ENCODE measurements at places on chromosomes 11 and 22.
A peak's percentile ranks its signal among the peaks of the same experiment; 100 is the strongest.

DNA sequence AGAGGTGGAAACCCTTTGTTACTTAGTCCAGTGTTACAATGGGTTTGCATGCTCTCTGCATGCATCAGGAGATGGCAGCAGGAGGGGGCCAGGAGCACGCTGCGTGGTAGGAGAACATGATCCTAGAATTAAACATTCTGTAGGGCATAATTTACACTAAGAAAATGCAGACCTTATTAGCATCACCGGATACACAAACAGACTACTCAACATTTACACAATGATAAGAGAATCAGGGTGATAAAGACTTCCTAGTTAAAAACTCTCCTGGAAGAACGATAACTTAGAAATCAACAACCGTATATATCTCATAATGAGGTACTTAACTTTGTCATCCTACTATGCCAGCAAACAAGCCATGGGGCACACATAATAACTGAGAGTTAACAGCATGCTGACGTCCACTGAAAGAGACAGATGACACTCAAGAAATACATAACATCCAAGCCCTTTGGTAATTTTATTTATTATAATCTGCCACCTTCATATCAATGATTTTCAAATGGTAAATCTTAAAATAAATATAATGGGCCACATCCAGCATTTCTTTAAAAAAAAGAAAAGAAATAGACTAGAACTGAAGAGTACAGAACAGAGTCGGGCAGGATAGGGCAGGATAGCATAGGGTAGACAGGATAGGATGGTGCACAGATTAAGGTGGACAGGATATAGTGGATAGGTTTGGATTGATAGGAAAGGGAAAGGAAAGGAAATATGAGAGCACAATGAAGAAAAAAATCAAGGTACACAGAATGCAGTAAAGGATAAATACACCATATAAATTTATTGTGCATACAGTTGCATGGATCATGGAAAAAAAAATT is 27.5 kb downstream of the CADM1 start:
- DNase-seq, result no peak

- peak; percentile 80 for DNase-seq
Observed at GRCh38 chr11:819129-819931, 616 bp downstream of the PNPLA2 start.

- no peak for DNase-seq
Observed at GRCh38 chr11:126725043-126725442, 275.5 kb downstream of the KIRREL3 start.

GRCh38 chr22:45903355-45904135 is 73.4 kb downstream of the WNT7B start:
- DNase-seq, result no peak

DNA sequence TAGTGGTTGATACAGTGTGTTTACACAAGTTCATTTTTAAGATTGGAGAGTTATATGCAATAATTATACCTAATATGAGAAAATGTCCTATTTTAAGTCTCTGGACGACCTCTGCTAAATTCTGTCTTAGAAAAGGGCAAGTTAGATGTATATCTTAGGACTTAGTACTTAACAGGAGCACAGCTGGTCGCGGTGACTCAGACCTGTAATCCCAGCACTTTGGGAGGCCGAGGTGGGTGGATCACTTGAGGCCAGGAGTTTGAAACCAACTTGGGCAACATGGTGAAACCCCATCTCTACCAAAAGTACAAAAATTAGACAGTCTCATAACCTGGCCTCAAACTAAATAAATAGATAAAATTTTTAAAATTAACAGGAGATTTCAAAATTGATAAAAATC is 27.2 kb downstream of the BSX start:
- no peak for DNase-seq

GRCh38 chr11:94558468-94558867 is 8.7 kb upstream of the PIWIL4 start:
- DNase-seq, result no peak
